ENCODE measurements at places on chromosomes 2 and 18. TPM values are rescaled to one million over a fixed set of nuclear protein-coding genes. Genes with fewer than 3 reads are reported as not detected.

GRCh38 chr2:146451972-146452371, 1392.9 kb upstream of the ACVR2A start:
- H3K4me3 ChIP-seq, result no peak overlapping the region
- no peaks in the 10 kb centered on the region for H3K4me1 ChIP-seq
- no peaks in the 10 kb centered on the region for H3K27me3 ChIP-seq
- H3K36me3 ChIP-seq, result no peaks in the 10 kb centered on the region
- no peak overlapping the region for H3K27ac ChIP-seq

GRCh38 chr2:40370007-40370395, 81.9 kb downstream of the SLC8A1 start:
- no peaks in the 10 kb centered on the region for H3K27me3 ChIP-seq
- no peak overlapping the region for H3K4me3 ChIP-seq
- H3K4me1 ChIP-seq, result peaks cover 47% of the 10 kb centered on the region
- no peak overlapping the region for H3K27ac ChIP-seq

GRCh38 chr18:8696749-8697211, 8.6 kb upstream of the MTCL1 start:
- DNase-seq, result peak; percentile 83
- no peaks in the 10 kb centered on the region for H3K27me3 ChIP-seq
- no peak overlapping the region for H3K4me3 ChIP-seq
- H3K4me1 ChIP-seq, result no peaks in the 10 kb centered on the region
- H3K27ac ChIP-seq, result no peak overlapping the region

DNA sequence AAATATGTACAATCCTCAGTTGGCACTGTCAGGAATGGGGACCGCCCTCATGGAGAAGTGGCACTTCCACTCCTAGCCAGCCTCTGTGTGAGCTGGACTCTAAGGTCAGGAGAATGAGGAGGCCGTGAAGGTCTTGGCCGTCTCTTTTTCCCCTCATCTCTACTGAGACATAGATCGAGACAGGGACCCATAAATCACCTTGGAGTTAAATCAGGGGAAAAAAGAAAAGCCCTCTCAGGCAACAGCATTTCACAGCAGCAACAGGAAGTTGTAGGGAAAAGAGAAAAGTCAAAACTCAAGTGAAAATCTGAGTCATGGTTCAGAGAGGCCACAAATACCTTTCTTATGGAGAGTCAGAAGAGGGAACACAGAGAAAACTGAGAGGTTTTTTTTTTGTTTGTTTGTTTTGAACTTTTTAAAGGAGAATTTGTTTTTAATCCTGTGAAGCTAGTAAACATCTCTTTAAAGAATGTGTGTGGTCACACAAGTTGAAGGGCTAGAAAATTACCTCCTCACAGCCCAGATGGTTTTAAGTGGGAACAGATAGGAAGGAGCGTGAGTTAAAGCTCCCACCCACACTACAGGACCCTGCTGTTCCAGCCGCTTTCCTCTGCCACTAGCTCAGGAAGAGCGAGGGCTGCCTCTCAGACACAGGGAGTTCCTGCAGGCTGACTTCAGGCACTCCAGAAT, 30.6 kb upstream of the CYP1B1 start:
- H3K36me3 ChIP-seq, result peaks cover 16% of the 10 kb centered on the region
- peak overlapping the region; percentile 73 for H3K4me3 ChIP-seq
- H3K4me1 ChIP-seq, result peaks cover 51% of the 10 kb centered on the region
- no peaks in the 10 kb centered on the region for H3K27me3 ChIP-seq
- no peak for DNase-seq

- H3K4me3 ChIP-seq, result no peak overlapping the region
- H3K27ac ChIP-seq, result peak overlapping the region; percentile 58
- H3K4me1 ChIP-seq, result peaks cover 4% of the 10 kb centered on the region
- DNase-seq, result peak; percentile 65
- no peaks in the 10 kb centered on the region for H3K36me3 ChIP-seq
These were observed 13.9 kb downstream of the CROCC2 start for GRCh38 chr2:240919786-240920782.

The GCKR gene
- total RNA-seq, result 0.65 TPM

The ACTG2 gene
- 4.2 TPM for total RNA-seq

The DSG4 gene
- total RNA-seq, result 0.17 TPM

DNA sequence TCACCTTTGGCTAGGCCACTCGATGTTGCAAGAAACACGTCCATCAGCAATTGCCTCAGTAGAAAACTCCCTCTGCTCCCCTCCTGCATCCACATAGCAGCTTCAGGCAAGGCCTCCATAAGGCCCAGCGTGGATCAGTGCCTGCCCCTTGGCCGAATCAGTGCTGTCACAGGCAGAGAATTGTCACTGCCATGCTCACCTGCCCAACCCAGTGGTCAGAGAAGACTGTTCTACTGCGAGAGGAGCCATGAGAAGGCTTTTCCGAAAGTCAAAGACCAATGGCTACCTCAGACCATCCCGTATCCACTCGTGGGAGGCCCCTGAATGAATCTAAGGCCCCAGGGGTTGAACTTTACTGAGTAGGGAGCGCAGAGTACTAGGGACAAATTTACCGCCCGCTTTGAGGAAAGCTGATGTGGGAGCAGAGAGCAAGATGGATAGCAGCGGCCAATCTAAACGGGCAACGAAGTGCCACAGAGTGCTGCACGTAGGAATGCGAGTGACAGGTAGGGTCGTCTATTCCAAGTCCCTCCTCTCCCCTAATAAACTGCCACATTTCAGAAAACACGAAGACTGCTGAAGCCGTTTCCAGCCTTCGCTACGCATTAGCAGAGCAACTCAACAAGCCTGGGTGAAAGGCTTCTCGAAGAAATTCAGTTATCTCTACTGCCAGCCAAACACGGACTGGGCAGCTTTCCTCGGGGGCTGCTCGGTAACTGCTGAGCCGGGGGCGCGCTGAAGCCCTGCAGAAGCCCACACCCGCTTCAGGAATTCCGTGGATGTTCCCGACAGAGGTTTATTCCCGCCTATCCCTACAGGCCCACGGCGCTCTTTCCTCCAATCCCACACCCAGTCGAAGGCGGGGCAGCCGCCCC, 968 bp upstream of the RALBP1 start:
- peaks cover 20% of the 10 kb centered on the region for H3K4me1 ChIP-seq
- H3K27me3 ChIP-seq, result no peaks in the 10 kb centered on the region
- peak overlapping the region; percentile 87 for H3K4me3 ChIP-seq

The ACKR3 gene
- 44.6 TPM for total RNA-seq

DNA sequence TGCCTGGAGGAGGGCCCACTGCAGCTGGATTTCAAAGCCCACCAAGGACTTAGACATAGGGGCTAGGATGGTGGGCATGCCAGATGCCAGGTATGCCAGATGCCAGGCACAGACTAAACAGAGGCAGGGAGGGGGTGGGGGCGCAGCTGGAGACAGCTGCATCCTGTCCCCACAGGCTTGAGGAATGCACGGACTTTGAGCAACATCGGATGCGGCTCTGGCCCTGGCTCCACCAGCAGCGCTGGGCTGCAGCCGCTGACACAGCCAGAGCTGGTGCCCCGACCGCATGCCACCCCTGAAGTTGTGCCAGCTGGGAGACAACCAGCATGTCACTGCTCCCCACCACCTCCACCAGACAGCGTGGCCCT, 39.5 kb downstream of the AQP12A start:
- no peak overlapping the region for H3K27ac ChIP-seq
- H3K36me3 ChIP-seq, result no peaks in the 10 kb centered on the region
- H3K27me3 ChIP-seq, result no peaks in the 10 kb centered on the region
- no peaks in the 10 kb centered on the region for H3K4me1 ChIP-seq

DNA sequence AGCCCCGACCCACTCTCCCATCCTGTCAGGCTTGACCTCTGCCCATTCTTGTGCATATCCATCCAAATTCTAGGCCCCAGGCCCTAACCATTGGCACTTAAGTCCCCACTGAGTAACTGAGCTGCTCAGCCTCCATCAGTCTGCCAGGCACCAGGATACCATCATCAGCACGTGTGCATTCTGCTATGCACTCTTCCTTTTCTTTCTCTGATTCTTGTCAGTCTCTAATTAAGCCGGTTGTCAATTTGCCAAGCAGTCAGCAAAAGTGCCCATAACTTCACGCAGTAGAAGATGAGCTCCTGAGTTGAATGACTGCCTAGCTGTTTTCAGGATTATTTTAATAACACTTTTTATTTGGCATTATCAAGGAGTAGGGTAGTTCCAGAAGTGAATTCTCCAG, 107.2 kb downstream of the FEZ2 start:
- H3K36me3 ChIP-seq, result peaks cover 19% of the 10 kb centered on the region
- H3K27ac ChIP-seq, result no peak overlapping the region
- H3K4me1 ChIP-seq, result peaks cover 28% of the 10 kb centered on the region
- no peak for DNase-seq
- H3K27me3 ChIP-seq, result no peaks in the 10 kb centered on the region

DNA sequence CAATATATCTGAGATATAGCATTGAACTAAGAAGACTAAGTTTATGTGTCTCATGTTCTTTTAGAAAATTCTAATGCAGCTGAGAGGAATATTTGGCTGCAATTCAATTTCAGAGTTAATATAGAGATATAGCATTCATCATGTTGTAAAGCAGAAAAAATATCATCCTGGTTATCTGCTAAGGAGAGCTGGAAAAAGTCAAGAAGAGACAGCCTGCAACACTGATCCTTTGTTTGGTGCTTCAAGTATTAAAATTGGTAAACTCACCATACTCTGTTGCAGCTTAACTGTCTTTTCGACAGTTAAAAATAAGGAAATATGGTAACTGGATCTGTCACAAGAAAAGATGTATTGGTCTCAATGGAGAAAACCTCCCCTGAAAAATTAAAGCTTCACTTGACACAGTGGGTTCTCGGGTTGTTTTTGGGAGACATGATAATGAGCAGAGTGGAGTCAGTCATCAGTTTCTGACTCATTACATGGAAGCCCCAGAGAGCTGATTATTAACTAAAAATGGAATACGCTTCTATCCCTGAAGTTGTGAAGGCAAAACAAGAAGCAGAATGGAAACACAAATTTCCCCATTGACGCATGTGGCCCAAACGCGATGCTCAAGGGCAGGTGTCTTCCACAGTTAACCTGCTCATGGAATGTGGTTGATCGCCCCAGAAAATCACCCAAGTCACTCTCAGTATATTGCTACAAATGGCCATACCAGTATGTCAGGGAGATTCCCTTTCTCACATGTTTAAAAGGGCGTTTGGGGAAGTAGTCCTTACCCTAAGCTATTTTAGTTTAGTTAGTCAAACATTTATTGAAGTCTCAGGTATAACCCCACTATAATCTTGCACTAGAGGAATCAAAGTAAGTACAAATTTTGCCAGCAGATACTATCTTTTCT, 8.2 kb downstream of the BCL2 start:
- no peaks in the 10 kb centered on the region for H3K27me3 ChIP-seq
- no peak for DNase-seq
- H3K27ac ChIP-seq, result no peak overlapping the region
- H3K4me3 ChIP-seq, result no peak overlapping the region

- no peak overlapping the region for H3K4me3 ChIP-seq
- peaks cover 32% of the 10 kb centered on the region for H3K36me3 ChIP-seq
- peaks cover 15% of the 10 kb centered on the region for H3K4me1 ChIP-seq
- H3K27me3 ChIP-seq, result no peaks in the 10 kb centered on the region
- DNase-seq, result no peak
These were observed 78.5 kb downstream of the KLF7 start for GRCh38 chr2:207087046-207087902.

GRCh38 chr2:32715391-32715841, 87.6 kb downstream of the TTC27 start:
- H3K4me3 ChIP-seq, result no peak overlapping the region
- DNase-seq, result no peak
- H3K27ac ChIP-seq, result no peak overlapping the region
- H3K27me3 ChIP-seq, result no peaks in the 10 kb centered on the region
- peaks cover 15% of the 10 kb centered on the region for H3K36me3 ChIP-seq

- H3K4me3 ChIP-seq, result no peak overlapping the region
- no peak for DNase-seq
- H3K27ac ChIP-seq, result peak overlapping the region; percentile 52
- peaks cover 3% of the 10 kb centered on the region for H3K36me3 ChIP-seq
- no peaks in the 10 kb centered on the region for H3K27me3 ChIP-seq
- H3K4me1 ChIP-seq, result peaks cover 62% of the 10 kb centered on the region
These were observed 62.8 kb upstream of the PPP1CB start for GRCh38 chr2:28688818-28689217.

The VSNL1 gene
- 4.1 TPM for total RNA-seq

DNA sequence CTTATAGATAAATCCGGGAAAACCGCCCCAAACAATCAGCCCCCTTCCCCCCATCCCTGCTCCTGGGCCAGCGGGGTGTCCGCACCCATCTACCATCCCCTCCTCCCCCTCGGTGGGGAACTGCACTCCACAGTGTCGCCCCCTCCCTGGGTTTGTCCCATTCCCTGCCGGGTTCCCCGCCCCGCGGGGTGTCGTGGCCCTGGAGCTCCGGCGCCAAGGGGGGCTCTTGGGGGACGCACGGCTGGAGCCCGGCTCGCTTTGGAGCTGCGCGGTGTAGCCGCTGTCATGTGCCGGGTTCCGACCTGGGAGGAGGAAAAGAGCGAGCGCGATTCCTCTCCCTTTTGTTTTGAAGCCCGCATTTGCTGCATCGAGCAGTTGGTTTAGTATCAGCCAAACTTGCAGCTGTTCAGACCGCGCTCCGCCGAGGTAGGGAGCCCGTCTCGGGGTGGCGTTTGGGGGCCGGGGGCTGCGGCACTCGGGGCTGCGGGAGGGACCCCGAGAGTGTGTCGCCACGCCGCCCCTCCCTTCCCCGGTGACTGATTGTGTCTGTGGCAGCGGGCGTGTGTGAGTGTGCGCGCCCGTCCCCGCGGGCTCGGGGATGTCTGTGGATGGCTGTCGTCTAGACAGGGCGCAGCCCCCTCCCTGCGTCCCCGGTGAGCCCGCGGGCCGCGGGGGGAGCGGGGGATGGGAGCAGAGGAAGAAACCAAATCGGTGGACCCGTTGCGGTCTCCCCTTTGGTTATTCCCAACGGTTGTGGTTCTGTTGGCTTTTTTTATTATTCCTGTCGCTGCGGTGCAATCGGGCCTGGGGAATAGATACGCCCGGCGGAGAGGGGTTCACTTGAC, 797 bp downstream of the CTIF start:
- H3K4me3 ChIP-seq, result peak overlapping the region; percentile 93
- DNase-seq, result peak; percentile 74
- H3K36me3 ChIP-seq, result no peaks in the 10 kb centered on the region
- H3K4me1 ChIP-seq, result peaks cover 28% of the 10 kb centered on the region

GRCh38 chr2:33421820-33422219, 54.6 kb upstream of the RASGRP3 start:
- no peak overlapping the region for H3K4me3 ChIP-seq
- H3K27me3 ChIP-seq, result no peaks in the 10 kb centered on the region
- no peak overlapping the region for H3K27ac ChIP-seq
- DNase-seq, result no peak

GRCh38 chr2:135004005-135004746, 43.1 kb downstream of the MAP3K19 start:
- no peak overlapping the region for H3K27ac ChIP-seq
- no peaks in the 10 kb centered on the region for H3K36me3 ChIP-seq
- peaks cover 7% of the 10 kb centered on the region for H3K4me1 ChIP-seq
- peaks cover 21% of the 10 kb centered on the region for H3K27me3 ChIP-seq

DNA sequence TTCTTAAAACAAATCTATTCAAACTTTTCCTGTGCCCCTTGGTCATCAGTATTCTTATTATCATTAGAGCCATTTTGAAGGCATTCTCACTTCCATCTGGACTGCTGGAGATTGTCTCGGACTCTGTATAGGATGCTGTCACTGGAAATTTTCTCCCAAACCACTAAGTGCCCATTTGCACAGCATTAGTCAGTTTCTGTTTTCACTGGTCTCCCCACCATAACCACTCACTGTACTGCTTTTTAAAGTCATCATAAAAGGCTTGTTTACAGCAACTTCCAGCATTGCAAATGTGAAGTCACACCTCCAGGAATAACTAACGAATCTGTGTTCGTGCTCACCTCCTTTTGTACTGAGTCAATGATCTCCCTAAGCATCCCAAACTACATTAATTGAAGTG, 150.9 kb upstream of the SERTAD2 start:
- no peaks in the 10 kb centered on the region for H3K4me1 ChIP-seq
- no peaks in the 10 kb centered on the region for H3K36me3 ChIP-seq
- no peak overlapping the region for H3K4me3 ChIP-seq
- H3K27me3 ChIP-seq, result no peaks in the 10 kb centered on the region
